ENCODE measurements at places on chromosomes 6 and 20.

DNA sequence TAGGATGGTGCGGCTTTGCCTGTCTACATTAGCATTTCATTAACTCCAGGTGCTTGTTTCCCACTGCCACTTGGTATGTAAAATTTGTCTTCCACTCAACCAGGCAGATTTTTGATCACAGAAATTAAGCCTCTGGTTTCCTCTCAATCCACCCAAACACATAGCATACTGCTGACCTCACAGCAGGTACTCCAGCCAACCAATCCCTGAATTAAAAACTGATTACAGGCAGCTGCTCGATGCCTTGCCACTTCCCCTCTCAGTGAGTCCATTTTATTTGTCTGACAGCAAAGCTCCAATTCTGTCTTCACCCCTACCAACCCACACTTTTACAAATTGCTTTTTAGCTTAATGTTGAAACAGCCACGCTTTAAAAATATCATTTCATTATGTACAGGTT lies 95.2 kb downstream of the PLCB1 start:
- H3K36me3 ChIP-seq, result no peaks in the 10 kb centered on the region
- peaks cover 28% of the 10 kb centered on the region for H3K4me1 ChIP-seq
- no peaks in the 10 kb centered on the region for H3K27me3 ChIP-seq

DNA sequence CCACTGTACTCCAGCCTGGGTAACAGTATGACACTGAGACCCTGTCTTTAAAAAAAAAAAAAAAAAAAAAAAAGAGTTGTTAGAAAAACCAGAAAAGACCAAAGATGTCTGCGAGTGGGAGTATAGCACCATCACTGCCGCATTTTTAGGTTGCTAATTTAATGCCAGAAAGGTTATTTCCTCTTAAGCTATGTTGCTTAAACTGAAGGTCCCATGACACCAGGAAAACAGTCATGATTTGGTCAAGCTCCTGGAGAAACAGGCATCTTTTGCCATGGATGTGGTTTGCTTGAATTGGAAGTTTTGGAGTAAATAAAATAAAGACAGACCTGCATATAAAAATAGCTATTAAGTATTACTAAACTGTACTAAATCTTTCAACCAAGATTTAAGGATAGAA lies 68.3 kb upstream of the TNFRSF21 start:
- no peaks in the 10 kb centered on the region for H3K27me3 ChIP-seq
- no peak overlapping the region for H3K27ac ChIP-seq
- H3K36me3 ChIP-seq, result no peaks in the 10 kb centered on the region
- H3K4me3 ChIP-seq, result no peak overlapping the region
- DNase-seq, result no peak

DNA sequence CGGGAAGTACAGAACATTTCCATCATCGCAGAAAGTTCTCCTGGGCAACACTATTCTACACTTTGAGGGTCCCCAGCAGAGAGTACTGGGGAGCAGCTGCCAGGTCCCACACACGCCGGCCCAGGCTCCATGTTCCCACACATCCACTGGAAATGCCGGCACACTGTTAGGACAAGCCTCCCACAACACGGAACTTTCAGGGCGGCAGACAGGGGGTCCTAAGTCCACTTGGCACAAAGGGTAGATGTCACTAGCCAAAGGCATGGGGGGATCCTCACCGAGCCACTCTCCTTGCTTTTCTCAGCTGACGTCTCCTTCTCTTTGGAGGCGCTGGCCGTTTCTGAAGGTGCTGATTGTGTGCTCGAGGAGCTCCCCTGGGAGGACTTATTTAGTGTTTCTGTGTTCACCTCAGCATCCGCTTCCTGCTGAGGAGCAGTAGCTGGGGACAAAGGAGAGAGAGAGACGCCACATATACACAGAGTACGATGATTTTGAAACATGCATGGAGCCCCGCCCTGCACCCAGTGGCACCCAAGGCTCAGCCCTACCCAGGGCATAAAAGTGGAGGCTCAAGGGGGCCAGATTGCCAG lies 135.4 kb downstream of the ZMYND8 start:
- DNase-seq, result no peak
- no peak overlapping the region for H3K27ac ChIP-seq

DNA sequence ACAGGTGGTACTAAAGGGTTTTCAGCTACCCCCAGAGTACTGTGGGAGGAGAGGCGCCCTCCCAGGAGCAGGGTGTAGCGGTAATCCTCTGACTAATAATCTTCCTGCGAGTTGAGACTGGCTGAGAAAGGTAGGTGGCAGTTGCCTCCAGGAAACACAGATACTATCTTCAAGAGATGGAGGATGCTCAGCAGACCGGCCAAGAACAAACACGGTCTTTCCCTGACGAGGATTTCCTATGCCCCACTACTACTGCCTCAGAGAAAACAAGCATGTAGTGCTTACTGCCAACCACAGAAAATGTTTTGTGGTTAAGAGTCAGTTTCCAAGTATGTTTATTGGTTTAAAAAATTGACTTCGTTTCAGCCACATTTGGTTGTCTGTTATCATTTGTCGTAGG lies 26.8 kb downstream of the C6orf89 start:
- peak; percentile 71 for DNase-seq
- H3K36me3 ChIP-seq, result peaks cover 37% of the 10 kb centered on the region
- H3K4me3 ChIP-seq, result no peak overlapping the region
- H3K4me1 ChIP-seq, result peaks cover 39% of the 10 kb centered on the region
- peak overlapping the region; percentile 37 for H3K27ac ChIP-seq

DNA sequence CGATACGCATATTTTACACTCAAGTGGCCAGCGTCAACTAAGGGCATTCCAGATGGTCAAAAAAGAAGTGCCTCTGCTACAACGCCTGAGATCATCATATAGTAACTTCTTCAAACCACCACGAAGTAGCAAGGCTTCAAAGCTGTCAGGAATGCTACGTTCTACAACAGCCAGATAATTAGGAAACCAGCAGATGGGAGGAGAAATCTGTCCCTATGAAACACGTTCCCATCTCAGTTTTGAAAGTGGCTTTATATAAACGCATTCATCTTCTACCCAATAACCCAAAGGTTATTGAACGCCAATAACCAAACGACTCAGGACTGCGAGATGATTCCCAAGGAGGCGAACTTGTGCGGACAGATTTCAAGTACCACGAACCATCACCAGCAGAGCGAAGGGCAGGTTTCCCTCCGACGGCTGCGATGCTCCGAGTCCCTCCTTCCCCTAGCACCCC lies 1.2 kb downstream of the ABHD12 start:
- DNase-seq, result peak; percentile 56
- H3K4me1 ChIP-seq, result peaks cover 13% of the 10 kb centered on the region
- no peaks in the 10 kb centered on the region for H3K27me3 ChIP-seq
- peak overlapping the region; percentile 80 for H3K27ac ChIP-seq

DNA sequence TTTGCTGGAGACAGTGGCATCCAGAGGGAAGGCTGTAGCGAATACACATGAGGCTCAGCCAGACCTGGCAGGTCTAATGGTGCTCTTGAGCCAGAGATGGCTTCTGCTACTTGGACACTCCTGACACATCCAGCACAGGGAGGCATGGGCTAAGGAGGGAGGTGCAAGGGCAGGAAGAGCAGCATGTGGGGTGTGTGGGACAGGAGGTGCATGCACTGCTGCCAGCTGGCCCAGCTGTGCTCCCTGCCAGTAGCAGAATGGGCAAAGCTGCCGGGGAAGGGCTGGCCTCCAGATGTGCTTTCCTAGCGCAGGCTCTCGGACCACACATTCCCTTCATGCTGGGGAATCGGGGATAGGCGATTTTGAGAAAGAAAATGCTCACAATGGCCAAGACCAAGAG lies 309.2 kb downstream of the CDC5L start:
- peaks cover 10% of the 10 kb centered on the region for H3K4me1 ChIP-seq
- H3K4me3 ChIP-seq, result no peak overlapping the region
- H3K27ac ChIP-seq, result peak overlapping the region; percentile 9
- no peaks in the 10 kb centered on the region for H3K27me3 ChIP-seq
- H3K36me3 ChIP-seq, result no peaks in the 10 kb centered on the region

DNA sequence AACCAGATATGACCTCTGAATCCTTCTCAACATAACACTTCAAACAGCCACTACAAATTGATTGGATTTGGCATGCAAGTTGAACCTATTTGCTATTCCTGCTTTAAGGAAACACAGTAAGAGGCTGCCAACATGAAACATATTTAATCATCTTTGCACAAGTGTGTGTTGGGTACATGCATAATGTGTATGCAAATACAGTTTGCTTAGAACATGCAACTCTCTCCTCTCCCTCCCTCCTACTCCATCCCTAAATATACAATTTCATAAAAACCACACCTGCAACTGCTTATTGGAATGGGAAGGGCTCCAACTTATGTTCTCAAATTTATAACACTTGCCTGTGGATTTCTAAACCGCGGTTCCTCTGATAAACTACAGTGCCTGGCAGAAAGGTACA lies 71.5 kb downstream of the CD83 start:
- no peaks in the 10 kb centered on the region for H3K27me3 ChIP-seq
- H3K27ac ChIP-seq, result no peak overlapping the region
- no peak for DNase-seq
- H3K4me3 ChIP-seq, result no peak overlapping the region

DNA sequence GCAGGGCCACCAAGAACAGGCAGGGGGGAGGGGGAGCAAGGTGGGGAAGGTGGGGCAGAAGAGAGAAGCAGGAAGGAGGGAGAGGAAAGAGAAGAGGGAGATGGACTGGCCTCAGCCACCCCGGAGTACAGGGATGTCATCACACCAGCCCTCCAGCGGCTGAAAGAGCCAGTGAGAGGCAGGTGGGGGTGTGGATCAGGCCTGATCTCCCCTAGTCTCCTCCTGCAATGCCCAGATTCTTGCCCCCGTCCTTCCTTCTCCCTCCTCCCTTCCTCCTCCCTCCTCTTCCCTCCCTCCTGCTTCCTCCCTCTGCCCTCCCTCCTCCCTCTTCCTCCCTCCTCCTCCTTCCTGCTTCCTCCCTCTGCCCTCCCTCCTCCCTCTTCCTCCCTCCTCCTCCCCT lies 61.5 kb downstream of the YTHDF1 start:
- H3K27me3 ChIP-seq, result peaks cover 58% of the 10 kb centered on the region
- H3K36me3 ChIP-seq, result no peaks in the 10 kb centered on the region
- H3K4me1 ChIP-seq, result no peaks in the 10 kb centered on the region

DNA sequence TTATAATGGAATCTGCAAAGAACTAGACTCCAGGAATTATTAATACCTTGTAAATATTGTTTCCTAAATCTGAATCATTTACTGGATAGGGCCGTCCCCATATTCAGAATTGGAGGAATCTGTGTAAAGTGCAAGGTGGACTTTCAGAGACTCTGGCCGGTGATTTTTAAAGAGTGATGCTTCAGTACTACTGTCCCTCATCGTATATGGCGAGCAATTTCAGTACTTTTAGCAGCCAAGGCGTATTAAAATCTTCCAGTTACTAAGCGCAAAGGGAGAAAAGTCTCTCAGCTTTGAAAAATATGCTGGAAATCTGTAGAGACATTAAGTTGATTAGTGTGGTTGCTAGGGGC lies 483 bp downstream of the SMIM26 start:
- no peaks in the 10 kb centered on the region for H3K27me3 ChIP-seq
- peak overlapping the region; percentile 44 for H3K27ac ChIP-seq
- H3K4me1 ChIP-seq, result 0 out of 2 replicates have a peak, but pooled peaks cover 5% of the 10 kb centered on the region
- peaks cover 21% of the 10 kb centered on the region for H3K36me3 ChIP-seq

DNA sequence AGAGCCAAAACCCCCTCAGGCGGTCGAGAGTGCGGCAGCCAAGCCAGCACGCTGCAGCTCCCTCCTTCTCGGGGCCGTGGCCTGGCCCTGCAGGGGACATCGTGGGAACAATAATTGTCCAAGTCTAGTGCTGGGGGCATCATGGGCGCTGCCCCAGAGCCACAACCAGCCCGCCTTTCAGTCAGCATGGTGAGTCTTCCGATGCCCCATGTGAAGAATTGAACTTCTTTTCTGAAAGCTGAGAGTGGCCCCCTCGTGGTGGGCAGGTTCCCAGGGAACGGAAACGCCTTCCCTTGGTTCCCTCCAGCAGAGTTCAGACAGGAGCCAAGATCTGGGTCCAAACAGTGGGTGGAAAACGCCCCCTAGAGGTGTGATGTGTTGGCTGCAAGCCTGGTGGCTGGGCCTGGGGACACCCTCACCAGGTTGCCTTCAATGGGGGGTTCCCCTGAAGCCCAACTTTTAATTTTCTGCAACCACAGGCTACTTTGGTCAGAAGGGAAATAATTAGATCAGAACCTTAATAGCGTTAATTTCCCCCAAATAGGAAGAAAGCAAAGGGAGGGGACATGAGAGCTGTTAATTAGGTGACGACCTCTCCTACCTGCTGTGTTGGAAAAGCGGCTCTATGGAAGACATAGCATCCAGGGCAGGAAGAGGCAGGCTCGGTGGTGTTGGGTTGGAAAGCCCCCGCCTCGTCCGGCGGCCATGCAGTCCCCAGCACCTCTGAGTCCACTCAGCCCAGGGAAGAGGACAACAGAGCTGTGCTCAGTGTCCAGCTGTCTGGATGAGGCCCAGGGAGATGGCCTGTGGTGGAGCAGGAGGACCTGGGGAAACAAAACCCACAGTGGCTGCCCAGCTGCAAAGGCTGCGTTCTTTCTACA lies 4.7 kb upstream of the MRGBP start:
- no peak overlapping the region for H3K27ac ChIP-seq
- peaks cover 3% of the 10 kb centered on the region for H3K27me3 ChIP-seq
- peak; percentile 82 for DNase-seq

GRCh38 chr20:24937579-24937978 lies 11.5 kb upstream of the CST7 start:
- DNase-seq, result no peak
- H3K4me1 ChIP-seq, result no peaks in the 10 kb centered on the region
- no peak overlapping the region for H3K27ac ChIP-seq
- no peak overlapping the region for H3K4me3 ChIP-seq
- no peaks in the 10 kb centered on the region for H3K27me3 ChIP-seq

- H3K27ac ChIP-seq, result no peak overlapping the region
- H3K27me3 ChIP-seq, result no peaks in the 10 kb centered on the region
- peaks cover 4% of the 10 kb centered on the region for H3K4me1 ChIP-seq
- H3K4me3 ChIP-seq, result no peak overlapping the region
- DNase-seq, result no peak
- no peaks in the 10 kb centered on the region for H3K36me3 ChIP-seq
Measured at GRCh38 chr20:40966103-40966502, 62.5 kb upstream of the TOP1 start.

GRCh38 chr20:45073221-45073620 lies 27.7 kb downstream of the KCNS1 start:
- H3K4me3 ChIP-seq, result no peak overlapping the region
- no peaks in the 10 kb centered on the region for H3K36me3 ChIP-seq
- no peak for DNase-seq
- no peaks in the 10 kb centered on the region for H3K27me3 ChIP-seq
- H3K27ac ChIP-seq, result no peak overlapping the region
- peaks cover 5% of the 10 kb centered on the region for H3K4me1 ChIP-seq

- H3K4me3 ChIP-seq, result no peak overlapping the region
- DNase-seq, result no peak
- H3K4me1 ChIP-seq, result peaks cover 5% of the 10 kb centered on the region
- H3K36me3 ChIP-seq, result no peaks in the 10 kb centered on the region
- H3K27ac ChIP-seq, result no peak overlapping the region
Measured at GRCh38 chr6:29790626-29791025, 37.0 kb upstream of the HLA-G start.

DNA sequence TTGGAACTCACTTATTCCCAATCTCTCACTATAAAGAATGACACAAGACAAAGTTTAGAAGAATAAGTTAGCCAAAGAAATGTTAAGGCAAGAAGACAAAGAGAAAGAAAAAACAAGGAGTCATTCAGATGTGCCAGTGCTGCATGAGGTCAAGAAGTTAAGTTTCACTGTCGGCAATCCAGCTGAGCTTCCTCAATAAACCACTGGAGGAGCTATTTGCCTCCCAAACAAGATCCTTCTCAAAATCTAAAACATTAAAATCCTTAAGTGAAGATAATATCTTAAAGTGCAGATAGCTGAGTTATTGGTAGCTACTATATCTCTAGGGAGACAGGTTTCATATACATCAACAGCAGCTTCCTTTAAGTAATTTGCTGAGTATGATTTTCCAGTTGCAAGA lies 512.3 kb downstream of the HDGFL1 start:
- no peaks in the 10 kb centered on the region for H3K27me3 ChIP-seq
- H3K4me1 ChIP-seq, result no peaks in the 10 kb centered on the region
- no peak overlapping the region for H3K4me3 ChIP-seq
- no peak for DNase-seq
- H3K36me3 ChIP-seq, result no peaks in the 10 kb centered on the region

All from SJSA1 (cell line).